ENCODE measurements at places on chromosomes 6 and 20.

- no peak for DNase-seq
Measured at GRCh38 chr6:136173519-136174507, 76.3 kb downstream of the MTFR2 start.

DNA sequence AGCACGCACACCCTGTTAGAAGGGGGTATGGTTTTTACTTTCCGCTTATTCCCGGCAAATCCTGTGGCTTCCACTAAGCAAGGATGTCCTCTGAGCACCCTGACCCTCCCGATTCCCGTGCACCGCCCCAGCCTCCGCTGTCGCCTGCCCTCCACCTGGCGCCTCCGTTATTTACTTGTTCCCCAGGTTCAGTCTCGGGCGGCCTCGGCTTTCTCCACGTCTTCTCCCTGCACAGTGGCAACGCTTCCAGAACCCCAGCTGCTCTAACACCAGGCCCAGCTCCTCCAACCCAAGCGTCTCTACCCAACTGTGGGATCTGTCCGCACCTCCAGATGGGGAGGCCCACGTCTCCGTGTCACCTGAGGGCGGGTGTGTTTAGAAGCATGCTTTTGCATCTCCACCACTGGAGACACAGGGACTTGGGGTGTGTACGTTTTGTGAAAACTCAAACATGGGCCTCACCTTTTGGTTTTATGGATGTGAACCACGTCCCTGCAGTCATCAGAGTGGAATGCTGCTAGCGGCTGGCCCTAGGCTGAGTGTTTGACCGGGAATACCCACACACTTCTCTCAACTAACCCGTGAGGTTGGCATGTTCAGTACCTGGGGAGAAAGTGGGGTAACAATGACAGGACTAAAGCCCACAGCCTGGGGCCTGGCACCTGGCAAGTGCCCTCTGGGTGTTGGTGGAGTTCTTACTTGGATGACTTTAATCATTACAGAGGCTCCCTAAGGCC, 79.9 kb downstream of the THBS2 start:
- no peak for DNase-seq

DNA sequence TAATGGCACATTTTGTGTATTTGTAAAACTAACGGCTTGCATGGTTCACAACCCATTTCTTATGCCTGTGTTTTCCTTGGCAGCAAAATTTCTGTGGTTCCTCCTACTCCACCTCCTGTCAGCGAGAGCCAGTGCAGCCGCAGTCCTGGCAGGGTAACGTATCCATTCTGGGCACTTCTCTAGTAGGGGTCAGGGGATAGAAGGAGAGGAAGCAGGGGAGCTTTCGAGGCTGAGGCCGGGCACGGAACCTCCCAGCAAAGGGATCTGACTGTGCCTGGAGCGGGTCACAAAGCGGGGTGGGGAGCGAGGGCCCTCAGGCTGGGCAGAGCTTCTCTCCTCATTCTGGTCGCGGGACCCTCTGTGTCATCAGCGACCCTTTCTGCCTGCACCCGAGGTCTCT, 58.4 kb downstream of the SYTL3 start:
- DNase-seq = no peak

GRCh38 chr6:28769626-28770402, 154.0 kb downstream of the TRIM27 start:
- DNase-seq = peak; percentile 56

DNA sequence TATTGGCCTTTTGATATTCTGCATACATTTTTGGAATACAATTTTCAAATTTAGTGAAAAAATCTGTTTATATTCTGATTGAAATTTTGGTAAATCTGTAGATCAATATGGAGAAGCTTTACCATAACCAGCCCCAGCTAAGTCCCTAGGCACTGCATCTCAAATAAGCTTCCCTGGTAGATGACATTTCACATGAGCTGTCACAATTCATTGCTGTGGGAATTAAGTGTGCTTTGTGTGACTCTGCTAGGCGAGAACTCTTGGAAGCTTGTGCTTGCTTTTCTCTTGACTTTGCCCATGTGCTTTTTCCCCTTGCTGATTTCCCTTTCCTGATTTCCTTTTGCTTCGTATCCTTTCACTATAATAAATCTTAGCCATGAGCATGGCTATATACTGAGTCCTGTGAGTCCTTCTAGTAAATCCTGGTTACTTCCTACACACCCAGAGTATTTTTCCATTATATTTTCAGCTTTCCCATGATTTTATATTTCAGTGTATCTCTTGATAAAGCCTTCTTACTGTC, 166.5 kb upstream of the MMS22L start:
- no peak for DNase-seq

- no peak for DNase-seq
Measured at GRCh38 chr20:12591949-12592470, 416.8 kb upstream of the SPTLC3 start.

DNA sequence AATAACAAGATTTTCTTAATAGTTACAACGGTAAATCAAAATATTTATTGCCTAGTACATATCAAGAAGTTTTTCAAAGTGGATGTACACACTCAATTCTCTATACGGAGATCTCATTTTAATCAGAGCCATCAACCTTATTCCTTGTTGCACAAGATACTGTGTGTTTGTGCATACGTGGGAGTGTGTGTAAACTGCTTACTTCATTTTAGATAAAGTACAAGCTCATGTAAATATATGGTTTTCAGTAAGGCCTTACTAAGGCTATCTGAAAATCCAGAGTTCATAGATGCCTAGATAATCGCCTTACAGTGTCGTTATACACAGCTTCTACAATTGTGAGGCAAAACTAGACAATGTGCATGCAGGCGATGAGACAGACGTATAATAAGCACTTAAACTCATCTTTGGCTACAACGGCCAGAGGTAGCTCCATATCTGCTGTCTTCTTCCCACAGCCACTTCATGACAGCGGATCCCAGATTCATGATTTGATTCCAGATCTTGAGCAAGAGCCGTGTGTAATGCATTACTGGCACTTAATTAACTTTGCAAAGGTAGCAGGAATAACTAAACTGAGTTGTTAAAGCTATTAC, 2.5 kb downstream of the PERP start:
- no peak for DNase-seq

DNA sequence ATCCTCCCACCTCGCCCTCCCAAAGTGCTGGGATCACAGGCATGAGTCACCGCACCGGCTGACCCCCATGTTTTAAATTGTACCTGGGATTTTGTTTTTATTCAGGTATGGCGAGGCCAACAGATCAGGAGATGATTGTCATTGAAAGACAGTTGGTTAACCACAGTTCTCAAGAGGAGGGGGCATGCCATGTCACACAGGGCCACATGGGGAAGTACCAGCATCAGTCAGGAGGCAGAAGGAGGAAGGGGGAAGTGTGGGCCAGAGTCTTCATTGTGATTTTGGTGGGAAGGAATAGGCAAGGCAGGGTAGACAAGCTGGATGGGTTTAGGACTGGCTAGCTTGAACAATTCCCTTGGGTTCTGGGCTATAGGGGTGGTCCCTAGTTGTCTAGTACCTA, 9.9 kb upstream of the MMP9 start:
- no peak for DNase-seq

DNA sequence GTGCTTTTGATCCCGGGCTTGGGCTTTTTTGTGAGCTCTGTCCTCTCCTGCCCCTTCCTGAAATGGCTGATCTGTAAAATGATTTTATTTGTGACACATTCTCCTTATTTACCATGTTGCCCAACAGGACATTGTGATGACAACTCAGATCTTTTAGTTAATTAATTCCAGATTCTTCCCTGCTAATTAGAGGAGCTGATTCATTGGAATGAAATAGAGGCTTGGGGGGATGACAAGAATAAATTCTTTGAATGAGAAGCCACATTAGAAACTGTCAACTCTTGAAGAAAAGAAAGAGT, 26.1 kb upstream of the GABRR1 start:
- DNase-seq = no peak

GRCh38 chr6:37570482-37571133, 70.9 kb upstream of the CCDC167 start:
- peak; percentile 50 for DNase-seq

- DNase-seq = no peak
Measured at GRCh38 chr20:45051204-45052060, 49.5 kb downstream of the KCNS1 start.

DNA sequence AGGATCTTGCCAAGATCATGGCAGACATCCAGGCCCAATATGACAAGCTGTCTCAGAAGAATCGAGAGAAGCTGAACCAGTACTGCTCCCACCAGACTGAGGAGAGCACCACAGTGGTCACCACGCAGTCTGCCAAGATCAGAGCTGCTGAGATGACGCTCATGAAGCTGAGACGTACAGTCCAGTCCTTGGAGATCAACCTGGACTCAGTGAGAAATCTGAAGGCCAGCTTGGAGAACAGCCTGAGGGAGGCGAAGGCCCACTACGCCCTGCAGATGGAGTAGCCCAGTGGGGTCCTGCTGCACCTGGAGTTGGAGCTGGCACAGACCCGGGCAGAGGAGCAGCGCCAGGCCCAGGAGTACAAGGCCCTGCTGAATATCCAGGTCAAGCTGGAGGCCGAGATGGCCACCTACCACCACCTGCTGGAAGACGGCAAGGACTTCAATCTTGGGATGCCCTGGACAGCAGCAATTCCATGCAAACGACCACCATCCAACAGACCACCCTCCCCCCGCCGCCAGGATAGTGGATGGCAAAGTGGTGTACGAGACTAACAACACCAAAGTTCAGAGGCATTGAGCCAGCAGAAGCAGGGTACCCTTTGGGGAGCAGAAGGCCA, 44.7 kb upstream of the GRM4 start:
- DNase-seq = no peak

GRCh38 chr20:10985536-10985935, 311.7 kb upstream of the JAG1 start:
- no peak for DNase-seq

GRCh38 chr6:101429270-101429669, 35.8 kb downstream of the GRIK2 start:
- no peak for DNase-seq

- DNase-seq = no peak
Measured at GRCh38 chr6:124131259-124131658, 327.6 kb downstream of the NKAIN2 start.

DNA sequence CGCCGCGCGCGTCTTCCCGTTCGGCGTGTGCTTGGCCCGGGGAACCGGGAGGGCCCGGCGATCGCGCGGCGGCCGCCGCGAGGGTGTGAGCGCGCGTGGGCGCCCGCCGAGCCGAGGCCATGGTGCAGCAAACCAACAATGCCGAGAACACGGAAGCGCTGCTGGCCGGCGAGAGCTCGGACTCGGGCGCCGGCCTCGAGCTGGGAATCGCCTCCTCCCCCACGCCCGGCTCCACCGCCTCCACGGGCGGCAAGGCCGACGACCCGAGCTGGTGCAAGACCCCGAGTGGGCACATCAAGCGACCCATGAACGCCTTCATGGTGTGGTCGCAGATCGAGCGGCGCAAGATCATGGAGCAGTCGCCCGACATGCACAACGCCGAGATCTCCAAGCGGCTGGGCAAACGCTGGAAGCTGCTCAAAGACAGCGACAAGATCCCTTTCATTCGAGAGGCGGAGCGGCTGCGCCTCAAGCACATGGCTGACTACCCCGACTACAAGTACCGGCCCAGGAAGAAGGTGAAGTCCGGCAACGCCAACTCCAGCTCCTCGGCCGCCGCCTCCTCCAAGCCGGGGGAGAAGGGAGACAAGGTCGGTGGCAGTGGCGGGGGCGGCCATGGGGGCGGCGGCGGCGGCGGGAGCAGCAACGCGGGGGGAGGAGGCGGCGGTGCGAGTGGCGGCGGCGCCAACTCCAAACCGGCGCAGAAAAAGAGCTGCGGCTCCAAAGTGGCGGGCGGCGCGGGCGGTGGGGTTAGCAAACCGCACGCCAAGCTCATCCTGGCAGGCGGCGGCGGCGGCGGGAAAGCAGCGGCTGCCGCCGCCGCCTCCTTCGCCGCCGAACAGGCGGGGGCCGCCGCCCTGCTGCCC, 1.1 kb downstream of the SOX4 start:
- peak; percentile 42 for DNase-seq

- DNase-seq = no peak
Measured at GRCh38 chr20:51036226-51036625, 13.3 kb upstream of the KCNG1 start.

DNA sequence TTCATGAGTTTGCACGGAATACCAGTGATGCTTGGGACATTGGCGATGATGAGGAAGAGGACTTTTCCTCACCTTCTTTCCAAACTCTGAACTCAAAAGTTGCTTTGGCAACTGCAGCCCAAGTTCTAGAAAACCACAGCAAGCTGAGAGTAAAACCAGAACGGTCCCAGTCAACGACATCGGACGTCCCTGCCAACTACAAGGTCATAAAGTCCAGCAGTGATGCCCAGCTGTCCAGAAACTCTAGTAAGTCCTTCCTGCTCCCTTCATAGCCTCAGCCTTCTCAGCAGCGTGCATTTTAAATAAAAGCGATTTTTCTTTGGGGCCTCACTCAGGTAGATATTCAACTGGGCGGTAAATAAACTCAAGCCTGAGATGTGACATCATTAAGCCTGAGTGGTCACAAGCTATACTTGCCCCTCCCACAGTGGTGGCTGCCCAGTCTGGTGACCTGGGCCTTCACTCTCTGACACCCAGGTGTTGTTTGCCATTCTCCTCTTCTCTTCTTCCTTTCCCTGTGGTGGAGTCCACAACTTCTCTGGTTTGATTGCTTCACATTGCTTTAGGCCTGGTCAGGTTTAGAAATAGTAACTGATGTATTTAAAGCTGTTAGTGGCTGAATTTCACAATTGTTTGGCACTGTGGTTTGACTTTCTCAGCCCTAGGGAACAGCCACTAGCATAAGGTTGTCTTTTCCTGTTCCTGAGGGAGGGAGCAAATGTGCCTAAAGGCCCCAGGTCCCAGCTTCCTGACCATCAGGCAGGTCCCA, 21.6 kb upstream of the TMEM217 start:
- DNase-seq = no peak

DNA sequence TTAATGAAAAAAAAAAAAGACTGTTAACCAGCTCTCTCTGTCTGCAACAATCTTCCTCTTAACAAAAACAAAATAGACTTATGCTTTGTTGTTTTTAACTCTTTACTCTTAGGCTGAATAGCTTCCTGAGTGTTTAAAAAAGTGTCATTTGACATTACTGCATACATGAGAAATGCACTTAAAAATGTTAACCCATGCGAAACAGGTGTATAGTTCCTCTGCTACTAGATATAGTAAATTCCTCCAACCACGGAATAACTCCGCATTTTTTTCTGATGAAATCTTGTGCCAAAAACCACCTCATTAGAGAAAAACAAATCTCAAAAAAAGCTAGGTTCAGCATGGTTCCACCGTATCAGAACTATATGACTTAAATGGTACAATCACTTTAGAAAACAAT, 426.0 kb downstream of the ADGRB3 start:
- no peak for DNase-seq

GRCh38 chr6:106546261-106546690, 83.0 kb downstream of the RTN4IP1 start:
- DNase-seq = no peak

GRCh38 chr20:3032624-3033023, 10.8 kb upstream of the GNRH2 start:
- no peak for DNase-seq

DNA sequence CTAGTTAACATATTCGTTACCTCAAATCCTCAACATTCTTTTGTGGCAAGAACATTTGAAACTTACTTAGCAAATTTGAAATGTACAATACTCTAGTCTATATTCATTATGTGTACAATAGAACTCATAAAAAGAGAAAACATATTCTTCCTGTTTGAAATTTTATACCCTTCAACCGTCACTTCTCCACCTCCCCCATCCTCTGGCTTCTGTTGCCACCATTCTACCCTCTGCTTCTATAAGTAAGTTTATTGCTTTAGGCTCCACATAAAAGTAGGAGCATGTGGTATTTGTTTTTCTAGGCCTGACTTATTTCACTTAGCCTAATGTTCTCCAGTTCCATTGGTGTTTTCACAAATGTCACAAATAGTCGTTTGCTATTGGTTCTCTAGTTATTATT, 205.3 kb downstream of the TENT5A start:
- no peak for DNase-seq

GRCh38 chr20:35252037-35252461, 25.6 kb downstream of the MMP24 start:
- DNase-seq = no peak

Data from nephron progenitor cell (in vitro differentiated cells).